ENCODE measurements at places on chromosomes 4 and X.

DNA sequence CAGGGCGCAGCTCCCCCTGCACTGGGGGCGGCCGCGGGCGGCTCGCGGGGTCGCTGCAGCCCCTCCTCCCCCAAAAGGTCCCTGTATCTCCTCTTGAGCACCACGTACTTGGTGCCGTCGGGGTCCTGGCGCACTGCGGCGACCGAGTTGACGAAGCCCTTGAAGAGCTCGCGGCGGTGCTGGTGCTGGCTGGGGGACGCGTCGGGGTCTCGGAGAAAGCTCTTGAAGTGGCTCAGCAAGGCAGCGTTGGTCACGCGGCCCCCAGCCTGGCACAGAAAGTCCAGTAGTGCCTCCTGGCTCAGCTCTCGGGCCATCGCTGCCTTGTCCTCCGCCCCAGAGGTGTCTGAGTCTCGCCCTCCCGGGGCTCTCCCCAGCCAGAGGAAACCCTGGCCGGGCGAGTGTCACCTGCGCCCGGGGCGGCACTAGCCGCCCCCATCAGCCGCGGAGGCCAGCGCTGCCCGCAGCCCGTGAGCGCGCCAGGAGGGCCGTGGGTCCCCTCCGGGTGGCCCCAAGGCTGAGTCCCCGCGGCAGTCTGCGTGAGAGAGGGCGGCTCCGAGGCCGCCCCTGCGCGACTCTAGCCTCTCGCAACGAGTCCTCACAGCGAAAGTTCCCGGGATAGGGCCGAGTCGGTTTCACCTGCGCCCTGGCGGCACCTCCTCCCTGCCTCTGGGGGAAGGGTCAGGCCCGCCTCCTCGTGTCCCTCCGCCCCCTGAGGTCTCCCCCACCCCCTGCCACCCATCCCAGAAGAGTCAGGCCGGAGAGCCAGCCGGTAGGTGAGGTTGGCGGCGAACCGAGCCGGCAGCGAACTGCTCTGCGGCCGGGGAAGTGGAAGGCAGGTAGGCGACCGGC lies at the start of gene SOWAHB:
Gene SOWAHB (minus strand): TSS at position 609 of the 849 bp plus-strand sequence. CDS start 295 bp downstream, at position 314.
- DNase-seq, result peak; percentile 76

GRCh38 chr4:139900964-139901376 lies 235.4 kb downstream of the MGST2 start:
- DNase-seq, result no peak

DNA sequence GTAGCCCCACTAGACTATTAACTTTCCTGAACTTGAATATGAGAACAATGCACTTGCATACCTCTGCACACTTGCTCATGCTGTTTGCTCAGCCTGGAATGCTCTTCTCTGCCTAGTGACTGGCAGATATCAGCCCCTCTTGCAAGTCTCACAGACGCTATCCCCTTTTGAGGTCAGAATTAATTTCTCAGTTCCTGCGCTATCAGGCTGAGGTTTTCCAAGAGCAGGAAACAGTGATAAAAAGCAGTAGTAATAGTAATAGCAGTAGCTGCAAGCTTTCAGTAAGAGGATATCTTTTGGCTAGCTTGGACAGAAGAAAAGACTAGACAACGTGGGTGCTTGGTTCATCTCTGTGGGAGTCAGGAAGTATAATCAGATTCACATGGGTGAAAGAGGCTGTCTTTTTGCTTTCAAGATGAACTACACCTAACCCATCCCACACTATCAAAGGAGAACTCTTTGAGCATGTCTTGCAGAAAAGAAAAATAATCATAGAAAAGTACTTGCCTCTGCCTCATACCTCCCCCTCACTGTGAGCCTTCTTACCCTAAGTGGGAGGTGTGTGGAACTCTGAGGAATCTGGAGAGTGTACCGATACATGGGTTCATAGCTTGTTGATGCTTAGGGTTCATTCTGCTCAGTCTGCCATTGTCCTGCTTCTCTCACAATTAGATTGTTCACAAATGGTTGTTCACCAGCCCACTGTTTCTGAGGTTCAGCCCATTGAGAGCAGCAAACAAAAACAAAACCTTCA lies 11.3 kb upstream of the DRP2 start:
- DNase-seq, result no peak

- DNase-seq, result no peak
Observed at GRCh38 chr4:180099957-180100356, 2143.2 kb upstream of the TENM3 start.

DNA sequence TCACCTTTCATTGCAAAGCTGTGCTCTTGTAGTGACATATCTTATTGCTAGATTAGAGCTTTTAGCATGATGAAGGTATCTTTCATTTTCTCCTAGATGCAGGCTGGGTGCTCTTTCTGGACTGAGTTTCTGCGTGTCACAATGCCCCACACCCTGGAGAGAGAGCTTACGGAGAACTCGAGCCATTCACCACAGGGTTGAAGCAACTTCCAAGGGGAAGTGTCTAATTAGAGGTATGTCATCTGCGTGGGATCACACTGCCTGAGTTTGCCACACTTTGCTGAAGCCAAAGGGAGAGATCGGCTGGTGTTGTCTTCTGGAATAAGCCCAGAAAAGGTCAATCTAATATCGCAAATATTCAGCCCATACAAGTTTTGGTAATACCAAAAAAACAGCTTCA lies 179.3 kb upstream of the MBNL3 start:
- no peak for DNase-seq

DNA sequence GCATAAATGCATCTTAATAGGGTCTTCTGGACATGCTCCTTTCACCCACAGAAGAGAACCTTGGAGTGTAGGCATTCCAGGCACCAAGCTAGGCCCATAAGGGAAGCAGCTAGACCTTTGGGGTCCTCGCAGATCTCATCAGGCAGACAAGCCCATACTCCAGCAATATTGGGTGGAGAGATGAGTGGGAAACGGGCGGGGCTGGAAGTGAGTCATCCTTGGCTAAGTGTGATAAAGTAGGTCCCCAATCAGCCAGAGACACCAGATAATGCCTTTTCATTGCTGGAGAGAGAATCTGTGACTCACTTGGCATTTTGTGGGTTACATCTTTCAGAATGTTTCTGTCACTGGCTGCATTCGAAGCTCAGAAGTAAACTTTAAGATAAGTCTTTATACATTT lies 133.3 kb upstream of the MBNL3 start:
- DNase-seq, result peak; percentile 67

DNA sequence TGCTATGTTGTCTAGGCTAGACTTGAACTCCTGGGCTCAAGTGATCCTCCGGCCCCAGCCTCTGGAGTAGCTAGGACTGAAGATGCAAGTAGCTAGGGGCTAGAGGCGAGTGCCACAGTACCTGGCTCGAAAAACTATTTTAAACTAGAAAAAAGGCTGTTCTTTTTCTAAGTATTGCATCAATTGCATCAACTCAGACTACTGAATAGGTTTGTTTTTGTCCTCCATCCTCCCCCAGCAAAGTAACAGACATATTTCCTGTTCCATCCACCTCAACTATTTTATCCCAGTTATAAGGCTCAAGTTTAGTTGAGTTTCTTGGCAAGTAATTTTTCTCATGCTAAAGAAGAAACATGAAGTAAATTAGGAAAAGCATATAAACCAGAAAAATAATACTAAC lies 4.1 kb downstream of the SH3RF1 start:
- no peak for DNase-seq

DNA sequence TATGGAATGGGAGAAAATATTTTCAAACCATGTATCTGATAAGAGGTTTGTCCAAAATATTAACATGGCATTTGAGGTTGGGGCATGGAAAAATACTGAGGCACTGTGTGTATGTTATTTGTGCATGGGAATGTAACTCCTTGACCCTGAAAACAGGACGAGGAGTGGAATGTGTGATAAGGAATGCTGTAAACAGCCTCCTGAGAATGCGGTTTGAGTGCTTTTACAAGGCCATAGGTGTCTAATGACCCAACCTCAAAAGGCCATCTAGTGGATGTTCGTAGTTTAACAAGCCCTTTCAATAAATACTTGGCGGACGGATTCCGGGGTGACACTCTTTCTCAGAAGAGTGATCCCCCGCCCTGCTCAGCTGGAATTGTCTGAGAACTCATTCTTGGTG lies 162.9 kb upstream of the USP9X start:
- DNase-seq, result no peak

GRCh38 chr4:122733787-122734120 lies 1.2 kb downstream of the BBS12 start:
- DNase-seq, result no peak

GRCh38 chr4:2834001-2834921 lies 9.4 kb upstream of the ADD1 start:
- DNase-seq, result peak; percentile 63

- no peak for DNase-seq
Observed at GRCh38 chr4:94372991-94373390, 30.4 kb upstream of the HPGDS start.

DNA sequence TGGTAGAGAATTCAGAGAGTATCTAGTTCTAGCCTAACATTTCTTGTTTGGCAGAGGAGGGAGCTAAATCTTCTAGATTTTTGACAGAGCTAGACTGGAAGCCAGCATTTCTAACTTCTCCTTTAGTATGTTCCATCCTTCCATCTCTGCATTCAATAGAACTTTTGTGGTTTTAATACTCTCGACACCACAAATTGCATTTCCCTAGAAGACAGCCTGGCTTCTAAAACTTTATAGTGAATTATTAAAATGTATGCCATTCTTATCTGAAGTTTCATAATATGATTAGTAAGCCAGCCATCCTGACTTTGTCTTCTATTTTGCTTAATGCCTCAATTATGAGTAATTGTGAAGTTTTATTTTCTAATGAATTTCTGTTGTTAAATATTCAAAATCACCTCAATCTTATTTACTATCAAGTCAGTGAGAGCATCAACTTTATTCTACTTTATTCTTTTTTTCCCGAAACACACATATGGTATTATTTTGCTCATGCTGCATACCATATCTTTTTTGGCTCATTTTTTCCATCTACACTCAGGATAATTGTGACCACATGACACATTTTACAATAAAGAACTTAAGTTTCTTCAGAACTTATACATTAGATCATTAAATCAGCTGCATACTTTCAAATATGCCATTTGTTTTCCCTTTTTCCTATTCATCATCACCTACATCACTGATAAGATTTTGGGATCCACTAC lies 30.2 kb downstream of the EDNRA start:
- DNase-seq, result no peak

- no peak for DNase-seq
Observed at GRCh38 chr4:74114234-74114633, 15.2 kb upstream of the CXCL2 start.

- no peak for DNase-seq
Observed at GRCh38 chr4:79949178-79949577, 123.9 kb downstream of the ANTXR2 start.

DNA sequence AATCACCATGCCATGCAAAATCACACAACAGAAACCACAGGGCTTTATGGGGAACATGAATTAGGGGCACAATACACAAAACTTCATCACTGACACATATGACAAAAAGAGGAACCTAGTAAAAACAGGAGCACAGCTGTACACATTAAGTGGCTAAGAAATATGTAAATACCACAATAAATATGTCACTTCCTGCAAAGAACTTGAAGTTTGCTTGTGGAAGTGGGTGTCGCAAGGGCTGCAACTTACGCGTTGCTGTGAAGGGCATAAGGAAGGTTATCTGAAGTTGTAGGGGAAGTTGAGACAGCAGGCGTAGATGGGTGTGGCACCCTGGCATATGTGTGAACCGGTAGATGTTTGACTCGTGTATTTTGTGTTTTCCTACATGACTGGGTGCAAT lies 42.4 kb downstream of the CLCN4 start:
- no peak for DNase-seq

DNA sequence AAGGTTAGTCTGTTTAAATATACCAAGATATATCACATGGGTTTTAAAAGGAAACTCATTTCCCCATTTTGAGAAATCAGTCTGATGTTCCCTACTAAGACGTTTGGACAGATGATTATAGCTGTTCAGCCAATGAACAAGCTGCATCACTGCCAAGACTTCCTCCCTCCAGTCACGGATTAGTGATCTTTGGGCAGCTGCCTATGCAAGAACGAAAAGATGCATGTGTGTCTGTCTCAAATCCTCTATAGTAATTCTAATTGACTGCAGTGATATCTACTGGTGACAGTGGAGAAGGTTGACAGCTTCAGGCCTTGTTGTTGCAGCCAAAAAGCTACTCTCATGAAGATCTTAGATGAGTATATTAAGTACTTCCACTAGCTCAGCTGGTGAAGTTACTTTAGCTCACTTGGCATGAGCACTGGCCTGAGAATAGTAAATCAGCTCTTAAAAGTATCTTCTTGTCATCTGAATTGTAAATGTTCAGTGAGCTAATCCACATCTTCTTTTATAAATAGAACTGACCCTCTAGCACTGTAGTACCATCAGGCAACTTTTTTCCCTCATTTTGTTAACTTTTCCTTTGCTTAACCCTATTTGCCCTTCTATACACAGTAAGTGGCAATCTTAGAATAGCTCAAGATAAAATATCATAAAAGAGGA lies 134.5 kb upstream of the PCDH10 start:
- DNase-seq, result no peak

GRCh38 chr4:3531318-3531878 lies 824 bp downstream of the LRPAP1 start:
- DNase-seq, result no peak

GRCh38 chr4:3749081-3749480 lies 17.1 kb upstream of the ADRA2C start:
- no peak for DNase-seq

DNA sequence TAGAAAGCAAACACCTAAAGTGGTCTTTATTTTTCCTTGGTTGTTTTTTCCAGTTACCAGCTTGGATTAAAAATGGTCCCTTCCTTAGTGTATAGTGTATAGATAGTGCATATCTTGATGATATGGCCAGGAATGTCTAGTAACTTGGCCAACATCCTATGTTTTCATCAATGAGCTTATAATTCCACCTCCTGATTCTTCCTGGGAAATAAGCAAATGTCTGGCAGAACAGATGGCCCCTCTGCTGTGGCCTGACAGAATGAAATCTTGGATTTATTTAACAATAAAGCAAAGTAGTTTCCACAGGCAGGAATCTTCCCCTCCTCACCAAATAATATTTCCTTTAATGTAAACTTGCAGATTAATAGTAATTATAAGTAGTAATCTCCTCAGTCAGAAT lies 6.1 kb downstream of the SCARB2 start:
- DNase-seq, result no peak

DNA sequence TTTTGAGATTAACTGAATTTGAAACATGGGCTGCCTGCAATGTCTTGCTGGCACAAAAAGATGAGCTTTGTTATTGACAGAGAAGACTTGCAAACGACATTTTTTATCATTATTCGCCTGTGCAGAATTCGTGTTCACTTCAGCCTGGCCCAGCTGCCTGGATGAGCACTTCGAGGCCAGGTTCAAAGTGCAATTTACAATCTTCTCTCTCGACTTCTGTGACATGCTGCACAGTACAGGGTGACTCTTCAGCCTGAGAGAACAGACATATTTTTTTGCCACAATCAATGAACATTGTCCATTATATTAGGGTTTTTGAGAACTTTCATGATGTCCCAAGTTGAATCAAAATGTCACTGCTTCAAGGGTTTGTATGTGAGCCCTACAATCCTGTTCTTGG lies 616.5 kb downstream of the SMARCA1 start:
- no peak for DNase-seq

- peak; percentile 86 for DNase-seq
Observed at GRCh38 chrX:48897157-48897624, 377 bp downstream of the TIMM17B start.

DNA sequence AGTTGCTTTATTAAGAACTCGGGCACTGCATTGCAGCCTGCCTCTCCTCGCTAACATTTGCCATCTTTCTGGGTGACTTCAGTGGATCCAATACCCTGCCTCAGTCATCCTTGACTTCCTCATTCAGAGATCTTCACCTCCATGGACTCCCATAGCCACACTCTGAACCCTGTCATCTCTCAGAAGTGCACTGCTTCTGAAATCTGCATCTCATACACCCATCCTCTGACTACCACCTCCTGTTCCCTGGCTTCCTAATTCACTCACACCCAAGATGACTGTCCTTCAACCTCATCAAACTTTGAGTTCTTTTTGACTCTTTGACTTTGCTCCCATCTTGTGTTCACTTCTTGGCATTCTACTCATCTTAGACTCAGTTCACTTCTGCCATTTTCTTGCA lies 25.3 kb upstream of the CYBB start:
- no peak for DNase-seq

Data from activated effector memory CD4-positive, alpha-beta T cell treated with anti-CD3 and anti-CD28 coated beads, Interleukin-2, amount 50 U/mL, for 16 hours (primary cell).